Spinal cord (tissue), 10 donors: ENCODE measurements at places on chromosomes 1 and 21. TPM values are rescaled to one million over a fixed set of nuclear protein-coding genes. Genes with fewer than 3 reads are reported as not detected.

- DNase-seq, result no peak
Observed at GRCh38 chr1:29519108-29519787, 282.9 kb downstream of the PTPRU start.

DNAH14 gene
- total RNA-seq, result 51.4 TPM

GRCh38 chr1:178367151-178367550 is 129.6 kb downstream of the CLEC20A start:
- no peak for DNase-seq

DNA sequence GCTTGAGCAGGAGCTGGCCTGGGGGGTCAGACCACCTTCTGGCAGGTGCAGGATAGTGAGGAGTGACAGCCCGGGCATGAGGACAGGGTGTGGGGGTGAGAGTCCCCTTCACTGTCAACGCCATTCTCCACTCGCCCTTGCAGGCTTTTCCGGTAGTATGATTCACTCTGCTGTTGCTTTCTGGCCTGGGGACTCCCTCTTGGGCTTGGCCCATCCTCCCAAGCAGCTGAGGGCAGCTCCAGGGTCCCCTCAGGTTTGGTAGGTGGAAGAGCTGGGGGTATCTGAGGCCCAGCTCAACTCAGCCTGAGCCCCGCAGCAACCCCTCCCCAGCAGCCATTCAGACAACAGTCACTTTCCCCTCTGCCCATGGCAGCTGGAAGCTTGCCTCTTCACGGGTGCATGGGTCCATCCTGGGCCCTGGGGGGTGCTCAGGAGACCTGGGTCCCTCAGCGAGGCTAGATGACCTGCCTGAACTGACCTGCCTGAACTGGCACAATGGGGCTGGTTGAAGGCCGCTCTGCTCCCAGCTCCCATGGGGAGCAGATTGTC is 1.3 kb downstream of the CLDN19 start:
- DNase-seq, result no peak

BTBD8 gene
- total RNA-seq, result 15.4 TPM

GRCh38 chr1:220182656-220183055 is 88.7 kb downstream of the IARS2 start:
- no peak for DNase-seq

VAMP3 gene
- total RNA-seq, result 64.6 TPM

CRYAA gene
- total RNA-seq, result not detected

DNA sequence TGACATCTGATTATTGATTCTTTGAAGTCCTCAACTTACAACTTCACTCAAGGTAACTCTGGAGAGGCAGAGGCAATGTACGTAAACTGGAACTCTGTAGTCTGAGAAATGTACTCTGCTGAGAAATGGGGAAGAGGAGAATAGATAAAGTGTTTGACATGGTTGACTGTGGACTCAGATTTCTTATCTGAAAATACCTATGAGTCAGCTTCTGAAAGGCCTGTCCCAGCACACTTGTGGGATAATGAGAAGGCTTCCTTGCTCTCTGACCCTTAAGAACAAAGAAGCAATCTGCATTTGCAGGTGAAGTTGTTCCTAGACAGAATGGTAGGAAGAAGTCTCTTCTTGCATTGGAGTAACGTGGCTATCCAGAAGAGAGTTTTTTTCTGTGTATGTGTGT is 1573.5 kb downstream of the BRINP3 start:
- no peak for DNase-seq

GRCh38 chr1:173616859-173617258 is 14.0 kb upstream of the SLC9C2 start:
- no peak for DNase-seq

DNA sequence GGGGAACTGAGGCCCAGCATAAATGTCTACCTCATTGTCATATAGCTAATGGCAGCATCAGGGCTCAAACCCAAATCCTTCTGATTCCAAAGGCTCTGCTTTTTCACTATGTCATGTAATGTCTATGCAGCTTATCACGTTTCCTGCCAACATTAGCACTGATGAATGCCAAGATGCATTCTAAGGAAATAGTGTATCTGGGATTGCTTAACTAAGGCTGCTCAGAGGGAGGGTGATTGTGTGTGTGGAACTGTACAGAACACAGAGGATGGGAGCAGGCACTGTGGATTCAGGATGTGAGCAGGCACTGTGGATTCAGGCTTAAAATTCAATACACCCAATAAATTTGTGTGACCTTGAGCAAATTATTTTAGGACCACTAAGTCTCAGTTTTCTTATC is 456.4 kb upstream of the DEPDC1 start:
- DNase-seq, result peak; percentile 76

DNA sequence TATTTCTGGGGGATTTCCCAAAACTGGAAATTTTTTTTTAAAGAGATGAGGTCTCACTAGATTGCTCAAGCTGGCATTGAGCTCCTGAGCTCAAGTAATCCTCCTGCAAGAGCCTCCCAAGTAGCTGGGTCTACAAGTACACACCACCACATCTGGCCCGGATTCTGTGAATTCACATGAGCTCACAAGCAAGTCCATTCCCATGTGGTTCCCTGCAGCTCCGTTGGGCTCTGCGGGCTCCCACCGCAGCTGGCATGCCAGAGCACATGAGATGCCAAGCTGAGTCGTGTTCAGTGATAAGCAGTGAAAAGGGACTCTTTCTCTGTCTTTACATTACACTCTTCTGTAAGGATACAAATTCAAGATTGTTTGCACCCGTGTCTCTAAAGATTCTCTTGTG is 21.9 kb upstream of the TTF2 start:
- no peak for DNase-seq

DNA sequence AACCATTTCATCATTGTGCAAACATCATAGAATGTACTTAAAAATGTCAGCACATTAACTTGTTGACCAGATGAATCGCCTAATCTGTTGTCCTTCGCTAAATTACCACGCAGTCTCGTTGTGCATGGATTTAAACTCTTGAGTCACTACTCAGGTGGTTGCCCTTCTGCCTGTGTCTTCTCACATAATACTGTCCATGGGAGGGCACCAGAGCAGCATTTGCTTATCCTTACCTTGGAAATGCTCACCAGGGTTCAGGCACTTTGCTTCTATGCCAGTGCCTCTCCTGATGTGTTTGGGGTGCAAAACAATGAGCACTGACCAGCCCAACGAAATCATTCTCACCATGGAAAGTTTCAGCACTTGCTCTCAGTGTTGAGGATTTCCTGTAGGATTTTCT is 559.9 kb downstream of the RWDD3 start:
- no peak for DNase-seq

- DNase-seq, result no peak
Observed at GRCh38 chr1:109133002-109133706, 19.2 kb downstream of the ELAPOR1 start.

IL19 gene
- not detected for total RNA-seq

DNA sequence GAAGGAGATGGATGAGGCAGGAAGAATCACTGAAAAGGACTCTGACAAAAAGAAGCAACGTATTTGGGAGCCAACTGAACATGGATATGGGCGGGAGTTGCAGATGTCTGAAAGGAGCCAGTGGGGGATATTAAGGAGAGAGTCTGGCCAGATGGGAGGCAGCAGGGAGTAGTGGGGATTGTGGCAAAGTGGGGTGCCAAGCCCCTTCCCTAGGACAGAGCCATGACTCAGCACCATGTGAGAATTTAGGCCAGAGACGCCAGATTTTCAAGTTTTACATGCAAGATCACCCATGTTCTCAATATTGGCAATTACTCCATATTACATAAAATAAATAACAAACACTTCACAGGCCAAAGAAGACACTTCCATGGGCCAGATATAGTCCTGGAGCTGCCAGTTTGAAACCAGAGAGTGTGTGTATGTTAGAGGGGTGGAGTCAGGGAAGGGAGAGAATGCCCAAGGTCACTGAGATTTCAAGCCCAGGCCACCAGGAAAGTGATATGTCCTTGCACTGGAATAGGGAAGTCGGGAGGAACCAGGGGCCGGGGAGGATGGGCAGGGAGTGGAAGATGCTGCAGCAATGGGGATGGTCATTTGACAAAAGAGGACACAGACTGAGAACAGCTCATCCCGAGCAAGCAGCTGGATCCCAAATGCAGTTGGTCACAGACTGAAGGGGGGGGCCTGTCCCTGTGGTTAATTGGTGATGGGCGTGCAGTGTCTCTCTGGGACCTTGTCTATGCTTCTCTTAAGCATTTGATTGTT is 23.5 kb downstream of the TMEM51 start:
- no peak for DNase-seq

DNA sequence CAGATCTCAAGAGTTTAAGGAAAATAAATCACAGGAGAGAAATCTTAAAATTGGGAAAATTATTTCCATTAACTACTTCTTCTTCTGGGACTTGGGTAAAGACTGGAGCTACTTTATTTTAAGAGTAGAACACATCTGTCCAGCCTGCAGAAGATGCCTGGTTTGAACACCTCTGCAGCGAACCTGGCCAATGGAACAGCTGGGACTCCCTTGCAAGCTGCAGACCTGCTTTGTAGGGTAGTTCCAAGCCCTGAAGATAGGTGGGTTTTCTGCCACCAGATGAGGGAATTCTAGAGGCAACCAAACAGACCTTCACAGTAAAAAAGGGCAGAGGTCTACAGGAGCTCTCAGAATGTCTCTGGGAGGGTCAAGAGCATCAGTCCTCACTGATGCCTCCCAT is 86.5 kb upstream of the CACNA1E start:
- no peak for DNase-seq

GRCh38 chr1:24596401-24596880 is 40.6 kb downstream of the NCMAP start:
- no peak for DNase-seq

DNA sequence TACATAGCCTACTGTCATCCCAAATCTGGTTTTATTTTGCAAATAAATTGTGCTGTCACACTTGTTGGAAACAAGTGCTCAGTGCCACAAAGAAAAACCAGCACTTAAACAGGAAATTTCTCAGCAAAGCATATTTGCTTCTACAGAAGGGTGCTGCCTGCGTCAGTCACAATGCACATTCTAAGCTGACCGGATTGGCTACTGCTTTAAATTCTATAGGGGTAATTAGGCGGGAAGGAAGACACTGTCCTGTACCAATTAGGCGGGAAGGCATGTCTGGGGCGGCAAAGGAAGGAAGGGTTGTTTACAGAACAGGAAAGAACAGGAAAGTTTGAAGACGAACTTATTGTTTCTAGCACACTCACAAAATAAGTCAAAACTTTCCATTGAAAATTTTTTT is 2.8 kb downstream of the IFI16 start:
- DNase-seq, result no peak

DNA sequence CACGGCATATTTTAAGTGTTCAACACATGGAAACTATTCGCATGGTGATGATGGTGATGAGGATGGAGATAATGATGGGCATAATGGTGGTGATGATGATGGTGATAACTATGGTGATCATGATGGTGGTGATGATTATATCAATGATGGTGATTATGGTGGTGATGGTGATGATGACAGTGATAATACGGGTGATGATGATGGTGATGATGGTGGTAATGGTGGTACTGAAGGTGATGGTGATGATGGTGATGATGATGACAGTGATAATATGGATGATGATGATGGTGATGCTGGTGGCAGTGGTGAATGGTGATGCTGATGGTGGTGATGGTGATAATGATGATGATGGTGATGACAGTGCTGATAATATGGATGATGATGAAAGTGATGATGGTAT is 341.8 kb upstream of the VAMP3 start:
- DNase-seq, result no peak

C1orf141 gene
- total RNA-seq, result 0.79 TPM

GRCh38 chr1:46134660-46135331 is 2.4 kb upstream of the PIK3R3 start:
- DNase-seq, result peak; percentile 47

DNA sequence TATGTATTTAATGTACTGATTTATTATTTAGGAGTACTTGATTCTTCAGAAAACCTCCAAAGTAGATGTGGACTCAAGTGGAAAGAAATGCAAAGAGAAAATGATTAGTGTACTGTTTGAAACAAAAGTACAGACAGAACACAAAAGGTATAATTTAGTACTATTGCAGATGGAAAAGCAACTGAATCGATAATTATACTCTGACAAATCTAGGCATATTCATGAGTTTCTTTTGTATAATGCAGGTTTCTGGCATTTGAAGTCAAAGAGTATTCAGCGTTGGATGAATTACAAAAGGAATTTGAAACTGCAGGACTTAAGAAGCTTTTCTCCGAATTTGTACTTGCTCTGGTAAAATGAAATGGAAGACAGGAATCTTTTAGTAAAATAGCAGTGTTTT is 12.5 kb downstream of the RWDD3 start:
- DNase-seq, result no peak

CSF1 gene
- 22.9 TPM for total RNA-seq

DNA sequence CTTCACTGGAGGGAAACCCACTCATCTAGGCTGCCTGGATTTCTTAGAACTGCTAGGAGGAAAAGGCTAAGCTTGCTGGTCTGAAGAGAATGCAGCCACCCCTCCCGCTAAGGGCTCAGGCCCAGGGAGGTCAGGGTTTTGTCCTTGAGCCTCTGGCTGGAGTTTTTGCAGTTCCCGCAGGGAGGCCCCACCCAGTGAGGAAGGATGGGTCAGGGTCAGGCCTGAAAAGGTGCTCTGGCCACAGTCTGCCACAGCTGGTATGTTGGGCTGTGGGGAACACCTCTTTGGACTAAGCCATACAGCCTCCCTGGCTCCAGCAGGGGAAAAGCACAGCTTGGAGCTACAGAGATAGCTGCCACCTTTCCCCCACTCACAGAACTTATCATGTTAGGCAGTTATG is 71.4 kb upstream of the PAPPA2 start:
- no peak for DNase-seq

DNA sequence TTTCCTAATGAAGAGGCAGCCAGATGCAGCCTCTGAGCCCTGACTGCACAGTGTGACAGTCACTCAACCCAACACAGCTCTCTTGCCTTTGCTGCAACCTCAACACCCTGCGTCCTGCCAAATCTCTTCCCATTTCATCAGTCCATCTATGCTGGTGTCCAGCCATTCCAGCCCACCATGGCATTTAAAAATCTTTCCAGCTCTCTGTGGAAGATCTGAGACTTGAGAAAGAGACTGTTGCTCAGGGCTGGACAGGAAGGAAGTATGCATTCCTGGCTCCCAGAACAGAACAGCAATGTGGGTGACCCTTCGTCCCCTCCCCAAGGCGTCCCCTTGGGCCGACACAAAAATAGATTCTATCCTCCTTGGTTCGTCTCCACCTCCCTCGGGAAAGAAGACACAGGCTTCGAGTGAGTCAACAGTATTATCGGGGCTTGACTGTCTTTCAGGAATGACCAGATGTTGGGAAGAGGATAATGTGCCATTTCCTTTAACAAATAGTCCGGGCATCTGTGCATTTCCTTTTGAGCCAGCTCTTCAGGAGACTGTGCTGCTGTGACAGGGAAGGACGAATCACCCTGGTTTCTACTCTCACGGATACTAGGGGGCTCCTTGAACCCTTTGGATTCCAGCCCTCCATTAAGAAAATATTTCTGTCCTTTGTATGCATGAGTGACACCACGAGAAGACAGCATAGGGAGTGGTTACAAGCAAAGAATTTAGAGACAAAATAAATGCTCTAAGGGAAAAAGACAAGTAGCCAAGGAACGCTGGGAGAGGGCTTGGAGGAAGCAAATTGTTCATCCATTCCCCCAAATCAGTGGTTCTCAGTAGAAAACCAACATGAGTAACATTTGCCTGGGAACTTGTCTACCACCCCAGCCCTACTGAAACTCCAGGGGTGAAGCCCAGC is 111.4 kb upstream of the CDC42BPA start:
- DNase-seq, result no peak
